ENCODE measurements at places on chromosomes 7 and 10.

GRCh38 chr7:102322202-102322715 lies 34.0 kb downstream of the SPDYE6 start:
- DNase-seq, result no peak

DNA sequence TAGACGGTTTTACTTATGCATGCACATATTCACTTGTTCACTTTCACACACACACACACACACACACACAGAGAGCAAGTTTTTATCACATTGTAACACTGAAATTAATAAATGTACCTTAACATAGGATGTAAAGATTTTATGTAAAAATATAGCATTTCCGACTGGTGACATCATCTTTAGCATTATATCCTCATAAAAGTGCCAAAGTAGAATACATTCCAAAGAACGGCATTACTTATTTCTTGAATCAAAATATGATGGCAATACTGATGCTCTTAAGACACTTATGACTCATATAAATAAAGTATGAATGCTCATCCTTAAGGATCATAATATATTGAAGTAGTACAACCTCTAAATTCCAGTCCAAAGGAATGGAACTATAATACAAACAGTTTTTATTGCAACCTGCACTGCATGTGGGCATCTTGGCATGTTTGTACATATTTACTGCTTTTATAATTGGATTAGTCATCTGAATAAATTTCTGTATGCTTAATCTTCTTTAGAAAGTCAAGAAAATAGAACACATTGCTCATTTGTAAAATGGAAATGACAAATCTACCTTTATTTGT lies 290.0 kb upstream of the SEMA3A start:
- no peak for DNase-seq

- DNase-seq, result no peak
Measured at GRCh38 chr7:20208651-20209307, 8.4 kb downstream of the MACC1 start.

DNA sequence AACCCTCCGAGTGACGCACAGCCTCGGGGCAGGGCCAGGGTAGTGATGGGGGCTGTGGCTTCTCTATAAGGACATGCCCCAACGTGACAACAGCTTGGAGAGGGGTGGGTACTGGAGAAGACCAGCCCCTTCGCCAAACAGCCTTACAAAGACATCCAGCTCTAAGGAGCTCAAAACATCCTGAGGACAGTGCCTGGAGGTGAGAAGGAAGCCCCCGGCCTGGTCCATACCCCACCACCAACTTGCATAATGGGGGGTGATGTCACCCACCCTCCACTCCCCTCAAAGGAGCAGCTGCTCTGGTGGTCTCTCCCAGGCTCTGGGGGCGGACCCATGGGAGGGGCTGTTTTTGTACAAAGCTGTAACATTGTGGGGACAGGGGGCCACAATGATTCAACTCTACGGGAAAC lies 15.1 kb downstream of the PRSS2 start:
- no peak for DNase-seq

DNA sequence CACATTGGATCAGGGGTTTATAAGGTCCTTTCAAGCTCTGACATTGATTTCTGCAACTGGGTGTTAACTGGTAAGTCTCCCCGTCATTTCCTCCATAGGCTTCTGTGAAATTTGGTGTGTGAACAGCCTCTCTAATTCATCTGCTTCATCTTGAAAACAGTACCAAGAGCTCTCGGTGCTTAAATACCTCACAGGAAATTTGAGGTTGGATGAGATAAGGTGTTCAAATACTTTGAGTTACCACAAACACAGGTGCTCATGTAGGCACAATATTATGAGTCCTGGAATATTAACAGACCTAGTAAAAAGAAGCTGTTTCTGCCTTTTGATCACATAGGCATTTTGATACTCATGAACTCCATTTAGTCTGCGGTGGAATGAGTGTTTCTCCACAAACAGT lies 85.2 kb downstream of the RTKN2 start:
- DNase-seq, result no peak

GRCh38 chr7:128114806-128115205 lies 83.6 kb upstream of the LRRC4 start:
- DNase-seq, result no peak
